ENCODE measurements at places on chromosomes 11 and 22.

DNA sequence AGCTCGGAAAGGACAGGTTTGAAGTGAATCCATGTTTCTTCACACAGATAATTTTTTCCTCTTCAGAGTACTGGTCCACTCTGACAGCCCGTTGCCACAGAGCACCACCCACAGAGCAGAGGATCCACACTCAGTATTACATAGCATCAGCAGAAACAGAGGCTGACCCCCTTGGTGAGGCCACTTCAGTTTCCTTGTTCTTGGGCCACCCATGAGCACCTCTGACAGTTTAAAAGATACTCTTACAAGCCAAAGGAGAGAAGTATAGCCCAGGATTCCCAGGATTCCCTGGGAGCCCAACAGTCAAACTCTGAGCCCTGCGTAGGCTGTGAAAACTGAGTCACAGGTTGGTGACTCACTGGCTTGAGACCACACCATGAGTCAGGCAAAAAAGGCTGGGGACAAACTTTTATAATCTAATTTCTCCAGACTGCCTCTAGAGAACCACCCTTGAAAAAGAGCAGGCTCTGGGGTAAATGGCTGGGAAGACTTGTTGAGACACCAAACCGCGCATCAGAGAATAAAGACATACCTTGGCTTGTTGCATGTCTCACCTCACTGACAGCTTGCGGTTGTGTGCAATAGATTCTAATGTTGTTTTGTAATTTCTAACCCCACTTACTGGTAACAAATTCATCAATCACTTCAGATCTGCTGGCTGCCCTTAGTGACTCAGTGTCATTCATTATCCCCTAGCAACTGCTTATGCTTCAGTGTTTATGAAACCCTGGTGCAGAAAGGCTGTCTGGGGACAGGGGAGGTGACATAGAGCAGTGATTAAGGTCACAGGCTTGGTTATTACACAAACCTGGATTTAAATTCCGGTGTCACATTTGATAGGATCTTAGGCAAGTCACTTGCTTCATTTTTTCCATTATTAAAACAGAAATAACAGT, 56.9 kb upstream of the PRSS23 start:
- DNase-seq, result peak; percentile 56

GRCh38 chr11:69848201-69848600, 29.0 kb upstream of the FGF3 start:
- DNase-seq, result no peak

GRCh38 chr11:61416941-61417340, 12.8 kb downstream of the CPSF7 start:
- DNase-seq, result no peak

DNA sequence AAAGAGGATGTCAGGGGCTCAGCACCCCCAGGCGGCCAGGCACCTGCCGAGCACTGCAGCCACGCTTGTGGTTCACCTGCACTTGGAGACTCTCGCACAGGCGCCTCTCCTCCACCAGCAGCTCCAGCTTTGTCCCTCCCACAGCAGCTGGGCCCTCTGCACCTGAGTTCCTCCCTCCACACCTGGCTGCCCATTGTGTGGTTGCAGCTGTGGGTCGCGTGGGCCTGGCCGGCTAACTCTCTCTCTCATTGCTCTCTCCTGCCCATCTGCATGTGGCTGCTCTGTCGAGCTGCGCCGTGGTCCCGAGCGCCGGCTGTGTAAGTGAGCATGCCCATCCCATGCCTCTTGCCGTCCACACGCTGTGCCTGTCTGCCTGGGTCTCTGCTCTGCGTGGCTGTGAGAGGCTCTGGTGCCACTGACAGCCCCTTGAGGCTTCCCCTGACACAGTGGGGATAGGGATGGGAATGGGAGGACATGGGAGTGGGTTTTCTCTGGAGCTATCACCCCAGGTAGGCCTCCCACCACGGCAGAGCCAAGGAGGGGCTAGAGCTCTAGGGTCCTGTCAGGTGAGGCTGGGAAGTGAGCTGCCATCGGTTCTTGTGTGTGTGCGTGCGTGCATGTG, 8.5 kb upstream of the ACR start:
- peak; percentile 42 for DNase-seq

All from ureter (tissue), 1 donor.